ENCODE measurements at places on chromosomes 2 and 18. TPM values are rescaled to one million over a fixed set of nuclear protein-coding genes. Genes with fewer than 3 reads are reported as not detected.

The SKOR2 gene
- total RNA-seq = not detected

The GNLY gene
- total RNA-seq = 4.3 TPM

The OXER1 gene
- total RNA-seq = 0.33 TPM

DNA sequence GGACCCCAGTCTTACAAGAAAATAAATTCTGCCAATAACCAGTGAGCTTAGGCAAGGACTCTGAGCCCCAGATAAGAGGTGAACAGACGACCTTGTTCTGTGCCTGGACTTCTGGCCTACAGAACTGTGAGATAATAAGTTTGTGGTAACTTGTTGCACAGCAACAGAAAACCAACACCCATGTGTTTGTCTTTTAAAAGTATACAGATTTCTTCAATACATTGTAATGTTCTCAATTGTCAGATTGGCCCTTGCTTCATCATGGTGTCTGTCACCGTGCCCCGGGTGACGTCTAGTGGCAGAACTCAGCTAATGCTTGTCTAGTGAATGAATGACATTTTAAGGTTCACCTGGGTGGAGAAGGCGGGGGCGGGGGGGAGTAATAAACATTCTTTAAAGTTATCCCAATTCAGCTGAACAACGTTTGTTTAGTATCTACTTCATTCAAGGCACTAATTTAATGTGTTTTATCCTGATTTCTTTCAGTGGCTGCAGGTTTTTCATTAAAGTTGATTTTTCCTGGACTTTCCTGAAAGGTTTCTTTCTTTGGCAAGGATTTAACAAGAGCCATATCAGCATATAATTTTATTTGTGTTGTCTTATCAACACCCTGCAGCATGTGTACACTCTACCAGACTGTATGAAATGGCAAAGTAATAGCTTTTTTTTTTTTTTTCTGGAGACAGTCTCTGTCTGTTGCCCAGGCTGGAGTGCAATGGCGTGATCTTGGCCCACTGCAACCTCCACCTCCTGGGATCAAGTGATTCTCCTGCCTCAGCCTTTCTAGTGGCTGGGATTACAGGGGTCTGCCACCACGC is 123.8 kb upstream of the DLX2 start:
- DNase-seq = no peak

DNA sequence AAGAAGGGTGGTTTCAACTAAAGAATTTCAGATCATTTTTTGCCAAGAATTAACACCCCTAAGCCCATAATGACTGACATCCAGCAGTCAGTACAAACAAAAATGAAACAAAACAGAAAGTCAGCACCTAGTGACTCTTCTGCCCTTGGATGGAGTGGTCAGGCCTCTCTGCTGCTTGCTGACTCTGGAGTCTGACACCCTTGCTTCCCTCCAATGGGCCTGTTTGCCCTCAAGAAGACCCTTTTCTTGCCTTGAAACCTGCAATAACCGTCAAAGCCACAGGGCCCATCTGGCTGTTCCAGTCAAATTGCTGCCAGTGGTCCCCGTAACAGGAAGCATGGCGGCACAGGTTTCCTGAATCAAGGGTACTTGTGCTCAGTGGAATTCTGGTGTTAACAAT is 27.2 kb upstream of the CYTIP start:
- DNase-seq = no peak

GRCh38 chr18:39574897-39575296 is 2009.3 kb upstream of the CELF4 start:
- no peak for DNase-seq

DNA sequence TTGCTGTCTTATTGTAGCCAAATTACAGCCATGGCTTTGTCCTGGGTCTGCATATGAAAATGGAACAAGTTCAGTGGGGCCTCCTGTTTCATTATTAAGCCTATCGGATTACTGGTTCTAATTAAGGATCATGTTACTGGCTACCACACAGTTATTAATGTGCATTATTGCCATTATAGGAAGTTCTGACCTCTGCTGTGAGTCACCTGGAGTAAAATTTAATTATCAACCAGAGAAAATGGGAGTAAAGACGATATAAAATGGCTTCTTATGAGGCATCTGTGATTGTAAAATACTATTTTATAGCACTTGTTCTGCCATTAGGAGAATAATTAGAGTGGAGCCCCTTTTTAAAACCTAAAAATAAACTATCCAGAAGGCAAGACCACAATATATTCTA is 143.3 kb upstream of the ITGB6 start:
- DNase-seq = no peak

DNA sequence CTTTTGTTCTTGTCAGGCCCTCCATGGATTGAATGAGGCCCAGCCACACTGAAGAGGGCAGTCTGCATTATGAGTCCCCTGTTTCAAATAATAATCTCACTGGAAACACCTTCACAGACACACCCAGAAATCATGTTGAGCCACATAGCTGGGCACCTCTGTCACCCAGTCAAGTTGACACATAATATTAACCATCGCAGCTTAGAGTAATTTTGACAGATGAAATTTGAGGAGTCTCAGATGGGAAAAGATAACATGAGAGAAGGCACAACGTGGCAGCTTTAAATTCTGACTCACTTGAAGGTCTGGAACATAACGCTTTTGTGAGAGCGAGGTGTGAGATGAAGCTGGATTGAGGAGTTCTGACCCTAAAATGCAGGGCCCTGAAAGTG is 70.9 kb upstream of the TMEM87B start:
- DNase-seq = no peak

DNA sequence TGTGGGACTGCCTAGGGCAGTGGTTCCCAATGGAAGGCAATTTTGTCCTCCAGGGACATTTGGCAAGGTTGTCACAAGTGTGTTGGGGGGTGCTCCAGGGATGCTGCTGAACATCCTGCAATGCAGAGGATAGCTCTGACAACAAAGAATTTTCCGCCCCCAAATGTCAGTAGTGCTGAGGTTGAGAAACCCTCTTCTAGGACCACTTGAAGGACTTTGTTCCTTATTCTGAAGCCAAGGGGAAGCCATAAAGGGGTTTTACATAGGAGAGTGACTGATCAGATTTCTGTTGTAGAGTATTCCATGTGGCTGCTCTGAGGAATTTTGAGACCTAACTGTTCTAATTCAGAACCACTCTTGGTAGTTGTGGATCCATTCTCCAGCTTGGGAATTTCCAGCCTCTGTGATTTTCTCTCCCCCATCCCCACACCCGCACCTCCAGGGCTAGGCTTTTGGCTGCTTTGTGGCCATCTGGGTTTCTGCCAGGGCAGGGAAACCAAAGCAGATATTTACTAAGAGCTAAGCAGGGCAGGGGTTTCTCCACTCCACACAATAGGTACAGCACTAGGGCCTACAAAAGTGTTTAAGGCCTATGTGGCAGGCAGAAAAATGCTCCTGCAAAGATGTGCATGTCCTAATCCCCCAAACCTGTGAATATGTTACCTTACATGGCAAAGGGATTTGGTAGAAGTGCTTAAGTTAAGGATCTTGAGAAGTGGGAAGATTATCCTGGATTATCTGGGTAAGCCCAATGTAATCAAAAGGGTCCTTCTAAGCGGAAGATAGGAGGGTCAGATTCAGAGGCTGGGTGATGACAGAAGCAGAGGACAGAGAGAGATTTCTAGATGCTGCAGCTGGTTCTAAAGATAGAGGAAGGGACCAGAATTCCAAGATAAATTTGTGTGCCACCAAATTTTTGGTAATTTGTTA is 135.4 kb downstream of the TMEM17 start:
- no peak for DNase-seq

- no peak for DNase-seq
These were observed 29.2 kb downstream of the ATP6V1C2 start for GRCh38 chr2:10750610-10751009.

DNA sequence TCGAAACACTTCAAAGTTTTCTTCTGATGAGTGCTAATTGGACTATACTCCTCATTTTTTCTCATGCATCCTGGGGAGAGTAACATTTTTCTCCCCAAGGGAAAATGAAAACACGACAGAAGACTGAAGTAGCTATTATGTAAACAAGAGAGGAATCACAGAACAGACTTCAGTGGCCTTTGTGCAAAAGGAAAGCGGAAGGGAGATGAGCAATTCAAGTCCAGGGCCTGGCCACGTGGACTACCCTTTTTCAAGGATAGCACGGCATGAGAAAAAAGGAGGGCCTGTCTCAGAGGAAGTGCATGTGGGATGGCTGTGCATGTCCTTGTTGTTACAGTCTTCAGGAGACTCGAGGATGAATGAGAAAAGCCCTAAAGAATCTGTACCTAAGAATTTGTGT is 43.8 kb upstream of the KCNE4 start:
- no peak for DNase-seq

- no peak for DNase-seq
These were observed 6.7 kb upstream of the ONECUT2 start for GRCh38 chr18:57428221-57429150.

- DNase-seq = no peak
These were observed 242.2 kb downstream of the FIGN start for GRCh38 chr2:163493359-163494298.

GRCh38 chr2:152322222-152322621 is 12.8 kb upstream of the FMNL2 start:
- no peak for DNase-seq

Data from activated T-cell treated with anti-CD3 and anti-CD28 coated beads, Interleukin-2, amount 50 U/mL, for 4 hours (primary cell).